AG08396 (cell line): ENCODE measurements at places on chromosomes 5 and 9.

GRCh38 chr9:93296889-93297480, 113.0 kb downstream of the WNK2 start:
- DNase-seq, result peak; percentile 6

DNA sequence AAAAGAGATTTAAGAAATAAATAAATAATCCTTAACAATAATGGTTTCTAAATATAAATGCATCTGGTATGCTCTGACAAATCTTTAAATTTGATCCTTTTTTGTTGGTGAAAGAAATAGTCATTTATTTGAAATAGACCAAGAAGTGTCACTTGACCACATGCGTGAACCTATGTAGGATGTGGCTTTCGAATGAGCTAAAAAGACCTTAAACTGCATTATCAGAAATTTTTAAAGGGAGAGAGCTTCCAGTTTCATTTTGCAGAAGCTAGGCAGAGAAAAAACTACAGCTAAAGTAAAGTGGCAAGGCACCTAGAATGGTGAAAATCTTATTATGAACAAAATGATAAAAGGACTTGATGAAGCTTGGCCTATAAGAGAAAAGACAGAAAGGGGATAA, 309.2 kb upstream of the EFNA5 start:
- DNase-seq, result no peak

DNA sequence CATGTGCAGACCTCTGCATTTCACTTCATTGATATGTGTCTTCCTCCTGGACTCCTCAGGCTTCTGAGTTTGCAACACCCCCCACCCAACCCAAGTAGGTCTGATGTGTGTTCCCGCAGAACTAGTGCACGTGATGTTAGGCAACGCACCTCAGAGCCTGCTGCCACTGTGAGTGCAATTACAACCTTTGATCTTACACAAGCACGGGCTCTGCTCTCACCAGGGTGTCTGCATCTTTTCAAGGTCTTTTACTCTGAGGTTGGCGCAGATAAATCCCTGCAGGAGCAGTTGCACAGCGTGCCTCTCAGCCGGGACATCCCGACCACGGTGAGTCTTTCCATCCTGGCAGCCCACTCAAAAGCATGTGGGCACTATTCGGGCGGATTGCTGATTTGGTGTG, 80.1 kb downstream of the EGFLAM start:
- no peak for DNase-seq

- DNase-seq, result no peak
Observed at GRCh38 chr5:88881571-88881971, 1.4 kb downstream of the MEF2C start.

GRCh38 chr9:98529841-98530240, 178.9 kb downstream of the GABBR2 start:
- no peak for DNase-seq

DNA sequence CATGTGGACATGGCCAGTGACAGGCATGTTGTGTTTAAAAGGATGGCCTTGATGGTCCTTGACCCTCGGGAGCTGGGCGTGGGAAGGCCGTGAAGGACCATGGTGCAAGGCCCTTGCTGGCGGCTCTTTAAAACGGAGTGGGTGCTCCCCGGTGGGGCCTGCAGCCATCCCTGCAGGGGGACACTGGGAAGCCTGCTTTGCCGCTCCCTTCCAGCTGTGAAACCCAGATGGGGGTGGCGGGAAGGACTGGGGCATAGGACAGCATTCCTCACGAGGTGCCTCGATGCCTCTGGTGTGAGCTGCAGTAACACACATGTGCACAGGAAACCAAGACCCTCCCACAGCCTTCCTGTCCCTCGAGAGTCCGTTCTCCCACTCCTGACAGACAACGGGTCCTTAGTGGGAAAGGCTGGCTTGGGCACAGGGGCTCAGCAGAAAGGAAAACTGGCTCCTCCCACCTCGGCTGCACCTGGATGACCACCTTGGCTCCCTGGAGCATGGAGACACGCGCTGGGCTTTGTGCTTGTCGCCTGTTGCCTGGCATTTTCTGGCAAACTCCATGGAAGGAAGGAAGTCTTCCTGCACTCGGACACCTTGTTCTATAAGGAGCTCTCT, 30.3 kb upstream of the IRX4 start:
- no peak for DNase-seq

GRCh38 chr5:130045334-130045733, 141.1 kb downstream of the CHSY3 start:
- no peak for DNase-seq

DNA sequence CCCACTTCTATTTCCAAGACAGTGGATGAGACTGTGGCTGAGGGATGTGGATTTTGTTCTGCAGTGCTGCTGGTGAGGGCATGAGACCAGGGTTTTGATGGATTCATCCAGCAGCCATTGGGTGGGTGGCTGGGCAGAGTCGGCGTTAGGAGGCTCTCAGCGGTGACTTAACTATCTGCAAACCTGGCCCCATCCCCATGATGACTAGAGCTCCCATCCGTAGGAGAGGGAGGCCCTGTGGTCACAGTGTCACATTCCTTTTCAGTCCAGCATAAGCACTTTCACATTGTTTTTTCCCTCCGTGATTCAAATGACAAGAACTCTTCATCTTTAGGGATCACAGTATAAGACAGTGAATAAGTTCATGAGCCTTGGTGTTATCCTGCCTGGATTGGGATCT, 60.4 kb upstream of the SPRY4 start:
- peak; percentile 47 for DNase-seq

- DNase-seq, result no peak
Observed at GRCh38 chr9:118455788-118456187, 751.6 kb downstream of the TLR4 start.
